ENCODE measurements at places on chromosomes 16 and 17. TPM values are rescaled to one million over a fixed set of nuclear protein-coding genes. Genes with fewer than 3 reads are reported as not detected.

Gene RND2
- total RNA-seq: 0.78 TPM

DNA sequence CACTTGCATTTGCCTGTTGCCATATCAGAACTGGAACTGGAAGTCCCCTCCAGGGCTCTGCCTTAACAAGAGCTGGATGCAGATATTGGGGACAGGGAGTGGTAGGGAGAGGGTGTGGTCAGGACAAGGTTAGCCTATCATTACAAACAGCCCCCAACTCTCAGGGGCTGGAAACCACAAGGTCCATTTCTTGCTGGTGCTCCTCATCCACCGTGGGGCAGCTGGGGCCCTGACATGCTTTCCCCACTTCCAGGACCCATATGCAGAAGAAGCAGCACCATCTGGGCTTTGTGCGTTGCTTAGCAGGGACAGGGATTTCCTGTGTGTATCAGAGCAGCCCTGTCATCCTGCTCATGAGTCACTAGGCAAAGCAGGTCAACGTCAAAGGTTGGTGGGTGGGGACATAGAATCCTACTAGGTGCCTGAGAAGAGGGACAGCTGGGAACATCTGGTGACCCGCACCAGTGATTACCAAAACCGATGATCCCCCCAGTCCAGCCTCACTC, 26.9 kb downstream of the RGS9 start:
- no peaks in the 10 kb centered on the region for H3K27me3 ChIP-seq
- H3K36me3 ChIP-seq: no peaks in the 10 kb centered on the region
- no peak for DNase-seq
- no peaks in the 10 kb centered on the region for H3K4me1 ChIP-seq
- no peak overlapping the region for H3K27ac ChIP-seq

- no peak overlapping the region for H3K4me3 ChIP-seq
- no peak overlapping the region for H3K27ac ChIP-seq
- no peaks in the 10 kb centered on the region for H3K27me3 ChIP-seq
- no peaks in the 10 kb centered on the region for H3K4me1 ChIP-seq
- no peak for DNase-seq
Measured at GRCh38 chr17:56144223-56144622, 9.1 kb upstream of the ANKFN1 start.

- no peaks in the 10 kb centered on the region for H3K36me3 ChIP-seq
- DNase-seq: no peak
- H3K4me3 ChIP-seq: no peak overlapping the region
- no peak overlapping the region for H3K27ac ChIP-seq
- H3K4me1 ChIP-seq: no peaks in the 10 kb centered on the region
- no peaks in the 10 kb centered on the region for H3K27me3 ChIP-seq
Measured at GRCh38 chr17:36034127-36034526, 16.4 kb upstream of the CCL23 start.

Gene ITGAL
- total RNA-seq: 62.8 TPM

Gene TEKT3
- total RNA-seq: not detected

DNA sequence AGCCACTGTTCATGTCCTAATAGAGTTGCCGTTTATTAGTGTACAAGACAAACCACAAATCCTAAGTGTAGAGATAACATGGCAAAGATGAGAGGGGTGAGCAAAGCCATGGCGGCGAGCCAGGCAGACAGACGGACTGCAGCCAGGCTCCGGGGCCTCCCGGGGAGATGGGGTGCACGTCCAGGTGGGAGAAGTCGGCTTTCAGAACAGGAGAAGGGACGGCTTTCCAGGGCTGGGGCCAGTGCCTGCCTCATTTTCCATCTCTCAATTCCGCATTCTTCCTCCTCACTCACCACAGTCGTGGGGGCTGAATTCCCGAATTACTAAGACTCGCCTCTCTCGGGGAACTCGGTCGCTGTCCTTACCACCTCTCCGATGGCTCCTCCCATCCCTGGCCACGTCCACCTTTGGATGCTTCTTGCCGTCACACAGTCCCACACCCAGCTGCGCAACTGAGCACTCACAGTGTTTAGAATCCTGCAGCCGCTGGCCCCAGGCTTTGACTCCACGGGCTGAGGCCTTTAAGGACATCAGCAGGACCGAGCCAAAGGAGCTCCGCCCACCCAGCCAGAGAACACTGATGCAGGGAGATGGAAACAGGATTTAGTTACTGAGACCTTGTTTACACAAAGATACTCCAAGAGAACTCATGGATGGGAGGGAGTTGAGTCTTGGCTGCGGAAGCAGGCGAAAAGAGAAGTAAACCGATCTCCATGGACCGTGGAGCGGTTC, 59.7 kb downstream of the RNF112 start:
- no peaks in the 10 kb centered on the region for H3K27me3 ChIP-seq
- peak overlapping the region; percentile 56 for H3K27ac ChIP-seq
- peaks cover 4% of the 10 kb centered on the region for H3K4me1 ChIP-seq
- peak overlapping the region; percentile 23 for H3K4me3 ChIP-seq

GRCh38 chr17:35748341-35748841, 4.6 kb downstream of the GAS2L2 start:
- DNase-seq: peak; percentile 75
- H3K27me3 ChIP-seq: peaks cover 41% of the 10 kb centered on the region
- no peaks in the 10 kb centered on the region for H3K36me3 ChIP-seq
- peaks cover 9% of the 10 kb centered on the region for H3K4me1 ChIP-seq
- H3K27ac ChIP-seq: no peak overlapping the region

GRCh38 chr16:52407778-52408177, 139.2 kb downstream of the TOX3 start:
- no peak overlapping the region for H3K27ac ChIP-seq
- no peak for DNase-seq
- no peaks in the 10 kb centered on the region for H3K36me3 ChIP-seq
- no peaks in the 10 kb centered on the region for H3K4me1 ChIP-seq
- no peak overlapping the region for H3K4me3 ChIP-seq

Gene KRT12
- not detected for total RNA-seq

- peaks cover 1% of the 10 kb centered on the region for H3K27me3 ChIP-seq
- no peak overlapping the region for H3K4me3 ChIP-seq
- H3K36me3 ChIP-seq: no peaks in the 10 kb centered on the region
- H3K27ac ChIP-seq: no peak overlapping the region
- no peak for DNase-seq
Measured at GRCh38 chr17:49518346-49519078, 23.4 kb downstream of the NGFR start.

GRCh38 chr16:48946686-48947370, 334.8 kb downstream of the CBLN1 start:
- H3K27ac ChIP-seq: no peak overlapping the region
- H3K4me3 ChIP-seq: no peak overlapping the region
- H3K4me1 ChIP-seq: no peaks in the 10 kb centered on the region
- H3K27me3 ChIP-seq: no peaks in the 10 kb centered on the region

GRCh38 chr16:16096121-16096857, 127.0 kb downstream of the ABCC6 start:
- peaks cover 11% of the 10 kb centered on the region for H3K36me3 ChIP-seq
- peak overlapping the region; percentile 61 for H3K27ac ChIP-seq
- no peak for DNase-seq
- H3K4me1 ChIP-seq: peaks cover 23% of the 10 kb centered on the region

Gene TPSG1
- total RNA-seq: 2.3 TPM

DNA sequence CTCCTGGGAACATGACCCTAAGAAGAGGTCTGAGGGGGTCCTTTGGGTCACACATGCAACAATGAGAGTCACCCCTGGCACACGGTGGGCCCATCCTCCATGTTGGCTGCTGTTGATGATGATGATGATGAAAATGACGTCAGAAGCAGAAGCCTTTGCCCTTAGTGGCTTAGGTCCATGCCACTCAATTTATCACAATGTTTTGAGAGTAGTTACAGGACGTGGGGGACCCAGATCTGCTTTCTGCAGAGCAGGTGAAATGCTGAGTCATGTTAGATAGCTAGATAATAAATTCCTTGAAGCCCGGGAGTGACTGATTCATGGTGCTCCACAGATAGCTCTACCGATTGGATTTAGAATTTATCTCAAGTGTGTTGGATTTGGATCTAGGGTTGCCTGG, 53.9 kb downstream of the VPS35L start:
- H3K4me3 ChIP-seq: no peak overlapping the region
- H3K36me3 ChIP-seq: peaks cover 66% of the 10 kb centered on the region
- H3K4me1 ChIP-seq: no peaks in the 10 kb centered on the region
- DNase-seq: no peak
- H3K27ac ChIP-seq: no peak overlapping the region

- no peaks in the 10 kb centered on the region for H3K27me3 ChIP-seq
- peak; percentile 3 for DNase-seq
- H3K36me3 ChIP-seq: no peaks in the 10 kb centered on the region
Measured at GRCh38 chr17:50314456-50315011, 31.4 kb upstream of the XYLT2 start.

Gene TRIM72
- 0.17 TPM for total RNA-seq

GRCh38 chr17:81074875-81075274, 39.9 kb downstream of the BAIAP2 start:
- no peak overlapping the region for H3K27ac ChIP-seq
- peaks cover 6% of the 10 kb centered on the region for H3K4me1 ChIP-seq
- DNase-seq: no peak
- H3K36me3 ChIP-seq: peaks cover 9% of the 10 kb centered on the region

GRCh38 chr16:88976366-88977017, 515 bp downstream of the CBFA2T3 start:
- no peaks in the 10 kb centered on the region for H3K36me3 ChIP-seq
- peaks cover 17% of the 10 kb centered on the region for H3K27me3 ChIP-seq
- no peak for DNase-seq
- peak overlapping the region; percentile 36 for H3K27ac ChIP-seq
- H3K4me1 ChIP-seq: peaks cover 23% of the 10 kb centered on the region

Data from upper lobe of right lung (tissue), 1 donor.